ENCODE measurements at places on chromosomes 11 and 22. TPM values are rescaled to one million over a fixed set of nuclear protein-coding genes. Genes with fewer than 3 reads are reported as not detected.

GRCh38 chr11:96538104-96538503 is 148.3 kb downstream of the JRKL start:
- DNase-seq: no peak
- no peaks in the 10 kb centered on the region for H3K27me3 ChIP-seq
- no peak overlapping the region for H3K27ac ChIP-seq
- H3K36me3 ChIP-seq: no peaks in the 10 kb centered on the region

GRCh38 chr11:28535677-28536076 is 427.5 kb downstream of the METTL15 start:
- DNase-seq: no peak
- H3K36me3 ChIP-seq: no peaks in the 10 kb centered on the region
- H3K27me3 ChIP-seq: no peaks in the 10 kb centered on the region
- H3K4me1 ChIP-seq: peaks cover 19% of the 10 kb centered on the region

DNA sequence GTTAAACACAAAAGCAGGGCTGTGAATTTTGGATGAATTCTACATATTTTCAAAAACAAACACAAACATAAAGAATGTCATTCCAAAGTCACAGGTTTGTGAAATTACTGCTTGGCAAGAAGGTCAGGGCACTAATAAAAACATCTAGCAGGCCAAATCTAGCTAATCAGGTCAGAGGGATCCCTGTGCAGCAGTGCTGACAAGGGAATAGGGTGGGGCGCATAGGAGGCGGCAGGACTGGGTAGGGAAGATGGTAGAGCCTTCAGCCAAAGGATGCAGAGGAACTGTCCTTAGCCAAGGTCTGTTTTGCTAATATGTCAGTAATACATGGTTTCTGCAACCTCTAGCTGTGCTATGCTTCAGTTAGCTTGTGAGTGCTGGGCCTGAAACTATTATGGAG is 396.6 kb downstream of the TENM4 start:
- no peaks in the 10 kb centered on the region for H3K4me1 ChIP-seq
- H3K27me3 ChIP-seq: peaks cover 47% of the 10 kb centered on the region
- no peak overlapping the region for H3K27ac ChIP-seq
- DNase-seq: no peak

Gene CARD10
- 76.7 TPM for total RNA-seq

Gene KRTAP5-7
- not detected for total RNA-seq
